ENCODE measurements at places on chromosomes 3 and 15. TPM values are rescaled to one million over a fixed set of nuclear protein-coding genes. Genes with fewer than 3 reads are reported as not detected.

GRCh38 chr15:91110407-91110806 is 10.3 kb downstream of the SV2B start:
- H3K4me1 ChIP-seq = no peaks in the 10 kb centered on the region
- H3K27me3 ChIP-seq = peaks cover 17% of the 10 kb centered on the region
- H3K4me3 ChIP-seq = no peak overlapping the region
- no peak overlapping the region for H3K27ac ChIP-seq
- no peak for DNase-seq
- no peaks in the 10 kb centered on the region for H3K36me3 ChIP-seq

DNA sequence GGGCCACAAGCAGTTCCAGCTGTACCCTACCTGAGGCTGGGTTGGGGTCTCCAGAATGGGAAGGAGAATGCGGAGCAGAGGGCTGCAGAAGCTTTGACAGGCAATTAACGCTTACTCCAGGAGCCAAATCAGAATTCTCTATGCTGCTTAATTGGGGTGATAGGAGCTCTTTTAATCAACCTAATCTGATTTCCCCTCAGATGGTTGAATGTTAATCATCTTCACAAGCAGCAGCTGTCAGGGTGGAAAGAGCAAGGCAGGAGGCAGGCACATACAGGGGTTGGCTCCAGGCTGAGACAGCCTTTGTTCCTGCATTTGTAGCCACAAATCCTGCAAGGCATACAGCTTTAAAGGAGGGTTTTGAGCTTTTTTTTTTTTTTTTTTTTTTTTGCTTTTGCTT is 2.6 kb downstream of the CILP start:
- no peak for DNase-seq
- H3K27ac ChIP-seq = no peak overlapping the region
- H3K4me3 ChIP-seq = no peak overlapping the region
- peaks cover 4% of the 10 kb centered on the region for H3K27me3 ChIP-seq
- H3K4me1 ChIP-seq = peaks cover 28% of the 10 kb centered on the region
- H3K36me3 ChIP-seq = no peaks in the 10 kb centered on the region

The CAPN3 gene
- total RNA-seq = 3.3 TPM

The PLCL2 gene
- total RNA-seq = 0.85 TPM

All from chondrocyte (in vitro differentiated cells).